ENCODE measurements at places on chromosomes 2 and 18.

DNA sequence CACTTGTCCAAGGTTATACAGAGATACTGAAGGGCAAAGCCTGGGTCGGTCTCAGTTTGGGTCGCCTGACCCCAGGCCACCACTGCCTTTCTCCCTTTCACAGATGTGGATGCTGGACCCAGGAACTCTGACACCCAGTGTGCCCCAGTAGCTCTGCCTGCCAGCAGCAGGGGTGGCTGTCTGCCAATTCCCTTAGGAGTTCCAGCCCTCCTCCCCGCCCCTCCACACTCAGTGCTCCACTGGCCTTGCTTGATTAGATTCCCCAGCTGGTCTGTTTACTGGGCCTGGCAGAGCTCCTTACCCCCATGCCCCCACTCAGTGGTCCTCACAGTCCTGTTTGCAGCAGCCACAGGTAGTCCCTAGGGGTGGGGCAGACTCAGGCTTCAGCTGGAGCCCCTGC is 75.5 kb downstream of the NPAS2 start:
- no peak for DNase-seq

DNA sequence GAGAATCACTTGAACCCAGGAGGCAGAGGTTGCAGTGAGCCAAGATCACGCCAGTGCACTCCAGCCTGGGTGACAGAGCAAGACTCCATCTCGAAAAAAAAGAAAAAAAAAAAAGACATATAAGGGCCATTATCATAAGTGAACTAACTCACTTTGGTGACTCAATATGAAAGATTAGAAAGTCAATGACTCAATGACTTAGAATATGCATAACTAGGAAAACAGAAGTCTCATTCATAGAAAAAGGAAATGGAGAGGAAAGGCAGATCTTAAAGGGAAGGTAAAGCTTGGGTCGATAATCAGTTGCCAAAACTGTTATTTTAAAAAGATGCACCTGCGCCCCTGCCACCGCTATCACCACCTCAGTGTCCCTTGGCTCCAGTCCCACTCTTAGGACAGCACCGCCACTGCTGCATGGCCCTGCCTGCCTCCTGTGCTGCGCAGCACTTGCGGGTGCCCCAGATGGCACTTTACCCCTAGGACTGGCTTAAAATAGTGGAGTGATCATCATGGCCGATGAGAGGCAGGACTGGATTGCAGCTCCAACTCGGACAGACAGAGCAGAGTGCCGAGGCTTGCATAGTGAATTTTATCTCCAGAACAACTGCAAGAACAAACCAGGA is 54.7 kb downstream of the INO80D start:
- DNase-seq: no peak

DNA sequence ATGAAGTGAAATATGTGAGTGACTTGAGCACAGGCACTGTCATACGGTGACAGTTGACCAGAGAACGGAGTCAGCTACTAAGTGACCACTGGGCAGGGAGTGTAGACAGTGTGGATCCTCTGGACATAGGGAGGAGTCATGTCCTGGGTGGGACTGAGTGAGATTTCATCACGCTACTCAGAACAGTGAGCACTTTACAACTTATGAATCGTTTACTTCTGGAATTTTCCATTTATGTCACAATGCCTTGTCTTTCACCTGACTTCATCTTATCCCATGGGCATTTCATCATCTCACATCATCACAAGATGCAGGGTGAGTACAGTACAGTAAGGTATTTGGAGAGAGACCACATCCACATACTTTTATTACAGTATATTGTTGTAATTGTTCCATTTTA is 29.0 kb downstream of the PTPRM start:
- no peak for DNase-seq

GRCh38 chr2:7584017-7584416 is 666.8 kb downstream of the RNF144A start:
- no peak for DNase-seq

DNA sequence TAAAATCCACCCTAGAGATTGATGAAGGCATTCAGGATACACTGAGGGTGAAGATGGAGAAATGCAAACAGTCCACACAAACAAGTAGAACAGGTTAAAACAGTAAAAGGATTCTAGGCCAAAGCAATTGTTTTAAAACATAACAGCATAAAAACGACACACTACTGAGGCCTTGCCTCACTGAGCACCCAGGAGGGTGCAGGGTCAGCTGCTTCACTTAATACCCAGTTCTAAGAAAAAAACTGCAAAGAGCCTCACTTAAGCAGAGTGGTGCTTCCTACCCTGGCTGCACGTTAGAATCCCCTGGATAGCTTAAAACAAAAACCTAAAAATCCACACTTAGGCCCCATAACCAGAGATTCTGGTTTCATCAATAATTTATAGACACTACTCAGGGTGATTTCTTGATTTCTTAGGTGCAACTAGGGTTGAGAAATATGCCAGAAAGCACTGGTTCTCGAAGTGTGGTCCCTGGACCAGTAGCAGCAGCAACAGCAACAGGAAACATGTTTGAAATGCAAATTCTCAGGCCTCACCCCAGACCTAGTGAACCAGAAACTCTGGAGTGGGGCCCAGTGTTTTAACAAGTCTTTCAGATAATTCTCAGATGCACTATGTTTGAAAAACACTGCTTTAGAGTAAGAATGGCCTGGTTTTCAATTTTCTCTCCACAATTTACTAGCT is 279.1 kb downstream of the ZEB2 start:
- DNase-seq: no peak

All from AML-193 (cell line).